Bronchus fibroblast of lung (primary cell): ENCODE measurements at places on chromosomes 3 and 15. TPM values are rescaled to one million over a fixed set of nuclear protein-coding genes. Genes with fewer than 3 reads are reported as not detected.

DNASE1L3 gene
- total RNA-seq = not detected in 2 replicates

CPN2 gene
- total RNA-seq = not detected in 2 replicates

SLC12A8 gene
- 4.8 and 6.2 TPM in 2 replicates for total RNA-seq

IQSEC1 gene
- total RNA-seq = 7.6 and 8.2 TPM in 2 replicates

ADCY5 gene
- under 0.01 and 0.15 TPM in 2 replicates for total RNA-seq

TPRG1 gene
- 0.17 TPM in 1 of 2 replicates, not detected in the other for total RNA-seq

FAM107A gene
- 1.3 TPM in 2 replicates for total RNA-seq

MOBP gene
- total RNA-seq = not detected in 2 replicates

NR2E3 gene
- total RNA-seq = not detected in 2 replicates

ACAD9 gene
- total RNA-seq = 34.3 and 37.7 TPM in 2 replicates

PPARG gene
- total RNA-seq = 35.2 and 41.9 TPM in 2 replicates

FOXB1 gene
- total RNA-seq = not detected in 2 replicates

MCF2L2 gene
- 0.74 and 3.2 TPM in 2 replicates for total RNA-seq

C3orf80 gene
- total RNA-seq = not detected in 2 replicates

CHL1 gene
- total RNA-seq = 0.59 and 1.7 TPM in 2 replicates

ANKRD34C gene
- total RNA-seq = not detected in 2 replicates

ZNF660 gene
- 1.2 and 1.5 TPM in 2 replicates for total RNA-seq

BFSP2 gene
- total RNA-seq = not detected in 2 replicates

APOD gene
- total RNA-seq = 0.74 and 1.0 TPM in 2 replicates

MCTP2 gene
- 1.8 TPM in 2 replicates for total RNA-seq

LRRC3B gene
- total RNA-seq = not detected in 2 replicates

LMOD3 gene
- not detected in 2 replicates for total RNA-seq

RLBP1 gene
- total RNA-seq = not detected in 2 replicates

CDC25A gene
- total RNA-seq = 10.4 and 16.5 TPM in 2 replicates

SKOR1 gene
- total RNA-seq = 0.17 TPM in 1 of 2 replicates, not detected in the other

NTRK3 gene
- total RNA-seq = not detected in 2 replicates

WWTR1 gene
- 19.3 and 20.0 TPM in 2 replicates for total RNA-seq

CKMT1A gene
- not detected in 2 replicates for total RNA-seq

COL7A1 gene
- 22.1 and 29.3 TPM in 2 replicates for total RNA-seq

KY gene
- not detected in 2 replicates for total RNA-seq

DOCK3 gene
- total RNA-seq = under 0.01 TPM in 2 replicates

ARPP21 gene
- not detected in 2 replicates for total RNA-seq

EFCAB12 gene
- 0.15 and 0.17 TPM in 2 replicates for total RNA-seq

SORD gene
- total RNA-seq = 28.1 and 30.8 TPM in 2 replicates

GUCA1C gene
- total RNA-seq = not detected in 2 replicates

SLC12A1 gene
- total RNA-seq = not detected in 2 replicates
